Tongue (tissue), 3 donors: ENCODE measurements at places on chromosomes 2 and 18. TPM values are rescaled to one million over a fixed set of nuclear protein-coding genes. Genes with fewer than 3 reads are reported as not detected.
A peak's percentile ranks its signal among the peaks of the same experiment; 100 is the strongest.

DNA sequence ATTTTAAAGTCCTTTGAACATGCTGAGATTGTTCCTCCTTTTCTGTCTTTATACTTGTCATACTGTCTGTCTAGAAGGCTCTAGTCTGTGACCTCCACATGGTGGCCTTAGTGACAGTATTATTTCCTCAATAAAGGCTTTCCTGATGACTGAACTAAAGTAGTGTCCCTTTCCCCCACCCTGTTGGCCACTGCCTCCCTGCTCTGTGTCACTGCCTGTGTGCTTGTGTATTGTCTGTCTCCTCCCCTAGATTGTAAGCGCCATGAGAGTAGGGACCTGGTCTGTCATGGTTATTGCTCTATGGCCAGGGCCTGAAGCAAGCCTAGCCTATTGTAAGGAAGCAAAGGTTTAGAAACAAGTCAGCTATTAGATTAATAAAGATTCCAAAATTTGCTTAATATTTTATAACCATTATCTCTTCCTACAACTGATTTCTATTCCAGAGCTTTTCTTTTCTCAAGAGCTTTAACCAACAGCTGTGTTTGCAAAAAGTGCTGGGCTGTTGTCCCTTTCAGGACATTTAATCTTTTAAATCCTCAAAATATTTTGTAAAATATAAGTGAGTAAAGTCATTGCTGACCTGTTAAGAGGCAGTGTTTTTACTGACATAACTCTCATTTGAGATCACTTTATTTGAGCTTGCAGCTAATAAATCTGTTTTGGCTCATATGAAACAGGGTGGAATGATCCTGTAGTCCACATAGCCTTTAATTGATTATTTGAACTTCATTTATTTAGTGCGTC, 35.5 kb downstream of the DIS3L2 start:
- DNase-seq: no peak

DNA sequence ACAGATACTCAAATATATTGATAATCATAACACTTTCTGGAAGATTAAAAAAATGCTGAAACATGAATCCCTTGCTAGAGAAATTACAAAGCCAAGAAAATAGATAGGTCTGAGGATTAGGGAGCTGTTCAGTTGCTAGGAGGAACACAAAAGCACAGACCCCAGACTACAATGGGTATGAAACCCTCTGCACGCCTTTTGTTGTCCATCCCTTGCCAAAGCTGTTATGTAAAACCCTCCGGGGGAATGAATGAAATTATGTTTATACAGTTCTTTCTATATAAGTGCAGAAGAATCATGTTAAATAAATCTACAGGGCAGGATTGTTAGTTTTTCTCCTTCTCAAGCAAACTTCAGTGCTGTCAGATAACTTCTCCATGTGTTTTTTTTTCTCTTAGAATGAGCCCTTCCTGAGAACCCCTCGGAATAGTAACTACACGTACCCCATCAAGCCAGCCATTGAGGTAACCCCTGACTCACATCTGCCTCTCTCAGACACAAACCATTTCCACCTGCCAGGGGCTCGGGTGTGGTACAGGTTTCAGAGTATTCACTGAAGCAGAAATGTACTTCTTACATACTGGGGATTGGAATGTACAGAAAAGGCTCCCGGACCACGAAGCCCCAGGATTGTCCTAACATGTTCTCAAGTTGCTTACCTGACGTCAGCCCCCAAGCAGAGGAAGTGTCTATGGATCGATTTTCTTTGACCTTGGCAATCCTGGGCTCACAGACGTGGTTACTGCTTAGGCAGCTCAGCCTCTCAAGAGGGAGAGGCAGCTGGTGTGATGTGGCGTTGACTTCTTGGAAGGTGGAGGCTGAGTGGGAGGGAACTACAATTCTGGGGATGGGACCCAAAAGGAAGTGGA, 118.0 kb downstream of the PLB1 start:
- DNase-seq: peak; percentile 90

- DNase-seq: peak; percentile 93
These were observed 38.2 kb downstream of the ACVR1 start for GRCh38 chr2:157837851-157838441.

DNA sequence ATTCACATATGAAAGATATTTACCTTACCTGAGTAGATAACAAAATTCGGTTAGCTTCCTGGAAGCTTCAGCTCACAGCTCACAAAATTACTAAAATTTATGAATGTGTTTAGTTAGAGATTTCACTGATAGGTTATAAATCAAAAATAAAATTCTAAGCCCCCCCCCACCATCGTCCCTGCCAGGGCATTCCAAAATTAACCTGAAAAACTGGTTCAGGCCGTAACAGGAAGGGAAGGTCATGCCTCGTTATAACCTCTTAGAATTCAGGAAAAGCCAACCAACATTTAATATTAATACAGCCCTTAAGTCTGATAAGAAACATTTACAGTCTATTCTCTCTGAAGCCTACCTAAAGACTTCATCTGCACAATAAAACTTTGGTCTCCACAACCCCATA, 48.9 kb downstream of the COX7A2L start:
- no peak for DNase-seq

GRCh38 chr2:26179446-26179913, 6.6 kb downstream of the GAREM2 start:
- no peak for DNase-seq

GRCh38 chr18:42649331-42650035, 466.0 kb downstream of the RIT2 start:
- DNase-seq: no peak

- DNase-seq: peak; percentile 20
These were observed 96.7 kb upstream of the LMAN1 start for GRCh38 chr18:59455728-59456276.

GRCh38 chr2:157178874-157179273, 78.6 kb upstream of the GALNT5 start:
- no peak for DNase-seq

GRCh38 chr18:79200546-79201268, 131.5 kb downstream of the ATP9B start:
- peak; percentile 42 for DNase-seq

- DNase-seq: no peak
These were observed 80.9 kb downstream of the ICA1L start for GRCh38 chr2:202790676-202791075.

GRCh38 chr18:44895176-44895798, 214.6 kb downstream of the SETBP1 start:
- peak; percentile 44 for DNase-seq

GRCh38 chr18:5918205-5918858, 23.0 kb upstream of the TMEM200C start:
- DNase-seq: no peak

FRZB gene
- total RNA-seq: 38.0 TPM

VWC2L gene
- total RNA-seq: not detected

DSG2 gene
- 15.2 TPM for total RNA-seq

NOP58 gene
- 86.2 TPM for total RNA-seq

ZNF532 gene
- total RNA-seq: 86.1 TPM

ACMSD gene
- total RNA-seq: not detected

TMEM185B gene
- total RNA-seq: 19.5 TPM
